ENCODE measurements at places on chromosomes 3 and 15.
A peak's percentile ranks its signal among the peaks of the same experiment; 100 is the strongest.

DNA sequence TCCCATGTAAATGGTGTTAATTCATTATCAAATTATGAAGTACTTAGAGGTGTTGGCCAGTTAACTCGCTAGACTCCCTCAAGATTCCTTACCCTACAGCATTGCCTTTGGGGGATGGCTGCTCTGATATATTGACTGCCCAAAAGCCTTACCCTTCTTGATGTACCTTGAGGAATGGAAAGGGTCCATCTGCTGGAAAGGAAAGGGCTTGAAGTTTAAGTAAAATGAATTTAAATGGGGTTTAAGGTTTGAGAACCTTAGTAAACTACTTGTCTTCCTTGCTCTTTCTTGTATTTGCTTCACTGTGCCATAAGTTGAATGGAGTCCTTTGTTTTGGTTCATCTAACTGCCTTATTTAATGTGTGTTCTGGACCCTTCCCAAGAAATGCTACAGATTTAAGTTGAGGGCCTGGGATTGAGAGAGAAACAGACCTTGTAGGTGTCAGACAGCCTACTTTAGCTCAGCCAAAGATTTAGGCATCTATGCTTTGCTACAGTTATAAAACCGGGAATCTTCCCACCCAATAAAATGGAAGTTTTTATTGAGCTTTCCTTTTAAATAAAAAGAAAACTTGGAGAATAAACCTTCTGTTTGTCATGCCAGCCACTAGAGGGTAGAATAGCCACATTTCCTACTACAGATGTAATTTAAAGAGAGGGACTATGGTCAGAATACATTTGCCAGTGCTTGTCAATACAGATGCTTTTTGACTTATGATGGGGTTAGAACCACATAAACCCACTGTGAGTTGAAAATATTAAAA lies 25.3 kb downstream of the CMSS1 start:
- DNase-seq: peak; percentile 44

DNA sequence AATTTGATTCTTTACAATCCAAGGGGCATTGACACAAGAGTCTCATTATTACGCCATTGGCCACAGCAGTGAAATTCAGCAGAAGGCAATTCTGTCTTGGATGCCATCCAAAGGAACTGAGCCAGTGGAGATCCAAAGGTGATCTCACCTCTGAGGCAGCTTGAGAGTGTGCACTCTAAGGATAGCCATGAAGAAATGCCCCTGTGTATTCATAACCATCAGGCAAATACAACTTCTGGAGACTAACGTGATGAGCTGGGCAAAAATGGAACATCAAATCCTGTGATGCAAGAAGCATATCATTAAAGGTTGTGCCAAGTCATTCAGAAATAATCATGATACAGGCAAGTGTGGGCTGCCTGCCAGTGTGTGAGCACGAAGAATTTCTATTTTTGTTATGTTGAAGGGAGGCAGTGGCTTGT lies 41.4 kb downstream of the ROBO2 start:
- DNase-seq: no peak

DNA sequence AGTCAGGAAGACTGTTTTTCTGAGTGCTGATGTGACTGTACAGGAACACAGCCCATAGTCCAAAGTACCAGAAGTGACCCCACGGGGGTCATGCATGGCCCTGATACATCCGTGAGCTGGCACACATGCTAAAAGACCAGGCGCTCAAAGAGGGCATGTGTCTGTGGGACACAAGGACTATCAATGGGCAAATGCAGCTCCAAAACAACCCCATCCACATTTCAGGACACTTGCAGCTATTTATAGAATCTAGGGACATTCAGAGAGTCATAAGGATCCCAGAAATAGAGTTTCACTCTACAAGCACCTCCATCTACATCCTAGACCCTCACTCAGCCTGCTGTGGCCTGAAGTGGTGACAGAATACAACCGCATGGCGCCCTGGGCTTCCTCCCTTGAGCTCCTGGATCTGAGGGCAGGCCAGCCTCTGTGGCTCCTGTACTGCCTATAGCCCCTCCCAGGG lies 17.0 kb downstream of the SLC25A20 start:
- DNase-seq: no peak

GRCh38 chr3:64022451-64023186 lies 675 bp downstream of the PSMD6 start:
- no peak for DNase-seq

- DNase-seq: no peak
These were observed 121.7 kb downstream of the EDEM1 start for GRCh38 chr3:5309171-5309570.

- no peak for DNase-seq
These were observed 4.1 kb downstream of the LINS1 start for GRCh38 chr15:100597862-100598261.

- no peak for DNase-seq
These were observed 14.6 kb upstream of the ATP10A start for GRCh38 chr15:25877681-25878080.

- DNase-seq: peak; percentile 24
These were observed 2.7 kb upstream of the ISL2 start for GRCh38 chr15:76333720-76334437.

DNA sequence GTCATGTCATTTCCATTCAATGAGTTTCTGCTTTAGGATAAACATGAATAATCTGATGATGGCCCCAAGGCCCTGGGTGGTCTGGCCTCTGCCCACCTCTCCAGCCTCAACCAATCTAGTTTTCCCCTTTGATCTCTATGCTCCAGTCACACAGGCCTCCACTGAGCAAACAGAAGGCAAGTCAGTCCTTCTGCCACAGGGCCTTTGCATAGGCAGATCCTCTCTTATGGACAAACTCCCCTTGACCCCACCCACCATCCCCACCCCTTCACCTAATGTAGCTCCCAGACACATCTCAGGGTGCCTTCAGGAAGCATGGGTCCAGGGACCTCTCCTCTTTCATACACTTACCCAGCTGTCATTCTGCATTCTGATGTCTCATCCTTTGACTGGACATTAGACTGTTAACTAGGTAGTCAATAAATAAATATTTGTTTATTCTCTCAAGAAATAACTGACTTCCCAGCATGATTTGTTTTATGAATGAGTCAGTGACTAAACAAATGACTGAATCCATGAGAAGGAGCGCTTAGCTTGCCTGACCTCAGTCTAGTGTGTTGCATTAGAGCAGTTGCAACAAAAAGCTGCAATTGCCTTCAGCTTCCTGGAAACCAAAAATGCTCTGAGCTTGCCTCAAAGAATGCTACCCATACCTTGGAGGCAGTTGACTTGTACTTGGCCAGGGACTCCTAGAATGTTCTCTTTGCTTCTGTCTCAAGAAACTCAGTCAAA lies 386.6 kb upstream of the WNT5A start:
- DNase-seq: no peak

DNA sequence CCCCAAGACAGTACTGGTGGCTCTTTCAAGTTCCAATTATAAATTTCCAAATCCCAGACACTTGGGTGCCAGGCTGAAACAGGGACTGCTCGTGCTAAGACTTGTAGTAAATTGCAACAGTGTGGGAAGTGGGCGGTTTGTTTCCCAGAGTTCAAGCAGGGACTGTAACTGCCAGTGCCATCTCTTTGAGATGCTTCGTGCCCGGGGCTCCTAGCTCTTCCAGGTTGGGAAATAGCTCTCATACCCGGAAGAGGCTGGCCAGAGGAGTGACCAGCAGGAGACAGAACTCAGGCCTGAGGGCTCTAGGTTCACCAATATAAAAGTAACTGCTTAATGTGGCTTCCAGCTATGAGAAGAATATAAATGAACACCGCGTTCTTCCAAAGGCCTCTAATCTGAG lies 54.0 kb upstream of the NEO1 start:
- DNase-seq: no peak

- DNase-seq: no peak
These were observed 74.0 kb downstream of the SFMBT1 start for GRCh38 chr3:52971895-52972294.

GRCh38 chr3:138942861-138943623 lies 3.9 kb downstream of the FOXL2 start:
- DNase-seq: no peak

DNA sequence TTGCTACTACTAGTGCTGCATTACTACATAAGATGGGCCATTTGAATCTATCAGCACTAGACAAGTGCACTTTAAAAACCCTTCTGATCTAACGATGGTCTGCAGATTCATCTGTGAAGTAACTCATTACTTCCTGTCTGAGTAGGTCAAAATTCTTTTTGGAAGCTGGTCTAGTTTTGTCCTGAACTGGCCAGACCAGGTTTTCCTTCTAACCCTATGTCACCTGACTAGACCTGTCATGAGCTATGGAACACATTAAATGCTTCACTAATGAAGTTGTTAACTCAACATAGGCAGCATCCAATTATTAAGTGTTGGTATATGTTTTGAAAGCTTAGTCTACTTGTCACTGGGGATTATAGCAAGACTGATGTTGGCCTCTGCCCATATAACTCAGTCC lies 10.1 kb upstream of the RBM5 start:
- no peak for DNase-seq

GRCh38 chr3:18428036-18428435 lies 2.9 kb upstream of the SATB1 start:
- peak; percentile 43 for DNase-seq
